ENCODE measurements at places on chromosomes 13 and 19.

GRCh38 chr13:76890021-76890420, 3.8 kb upstream of the KCTD12 start:
- DNase-seq, result no peak

GRCh38 chr19:40705362-40705651, 11.4 kb downstream of the COQ8B start:
- no peak for DNase-seq

DNA sequence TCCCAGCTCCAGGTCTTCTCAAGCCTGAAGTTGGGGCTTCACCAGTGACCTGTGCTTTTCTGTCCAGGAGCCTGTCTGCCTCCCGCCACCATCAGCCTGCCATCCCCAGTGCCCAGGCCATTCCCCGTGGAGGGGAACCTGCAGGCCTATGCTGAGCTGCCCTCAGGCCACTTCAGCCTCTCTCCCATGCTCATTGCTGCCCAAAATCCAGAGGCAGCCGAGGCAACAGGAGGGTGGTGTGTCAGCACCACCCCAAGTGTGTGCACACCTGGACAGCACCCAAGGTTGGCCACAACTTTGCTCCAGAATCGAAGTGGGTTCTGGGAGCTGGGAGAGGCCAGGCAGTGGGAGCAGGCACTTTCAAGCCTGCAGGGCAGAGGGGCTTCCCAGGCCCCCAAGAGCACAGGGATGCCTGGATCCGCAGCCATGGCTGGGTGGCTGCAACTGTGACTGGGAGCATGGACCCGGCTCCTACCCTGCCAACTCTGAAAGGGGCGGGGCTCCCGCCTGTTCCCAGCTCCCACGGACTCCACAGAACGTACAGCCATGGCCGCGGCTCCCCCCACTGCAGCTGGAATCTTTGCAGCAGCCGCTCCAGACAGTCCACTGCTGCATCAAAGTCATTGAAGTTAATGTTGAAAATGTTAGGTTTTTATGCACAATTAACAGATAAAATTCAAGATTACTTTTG, 1747.0 kb downstream of the OLFM4 start:
- DNase-seq, result no peak

GRCh38 chr13:46778890-46779289, 18.1 kb downstream of the ESD start:
- DNase-seq, result no peak

DNA sequence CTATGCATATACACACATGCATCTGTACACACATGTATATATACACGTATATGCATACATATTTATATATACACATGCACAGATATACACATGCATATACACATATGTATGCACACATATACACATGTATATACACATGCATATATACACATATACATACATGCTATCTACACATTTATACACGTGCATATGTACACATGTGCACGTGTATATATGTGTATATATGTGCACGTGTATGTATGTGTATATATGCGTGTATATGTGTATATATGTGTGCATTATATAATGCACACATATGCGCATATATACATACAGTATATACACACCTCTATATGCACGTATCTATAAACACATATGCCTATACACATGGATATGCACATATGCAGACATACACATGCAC, 17.8 kb downstream of the ARHGEF7 start:
- DNase-seq, result no peak

DNA sequence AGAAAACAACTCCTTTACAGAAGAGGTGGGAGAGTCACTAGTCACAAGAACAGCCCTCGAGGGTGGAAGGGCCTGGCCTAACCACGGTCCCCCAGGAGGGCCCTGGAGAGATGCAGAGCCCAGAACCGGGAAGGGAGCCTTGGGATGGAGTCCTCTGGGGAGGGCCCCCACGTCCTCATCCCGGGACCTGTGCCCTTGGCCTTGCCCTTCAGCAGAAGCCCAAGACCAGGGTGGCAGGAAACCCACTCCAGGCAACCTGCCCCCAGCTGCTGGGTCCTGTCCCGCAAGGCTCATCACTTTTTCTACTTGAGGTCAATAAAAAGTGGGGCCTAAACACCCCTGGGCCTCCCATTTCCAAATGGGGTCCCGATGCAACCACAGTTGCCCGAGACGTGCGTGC, 2.3 kb upstream of the ATP8B3 start:
- DNase-seq, result no peak

GRCh38 chr19:8158411-8159074, 9.2 kb upstream of the FBN3 start:
- no peak for DNase-seq

DNA sequence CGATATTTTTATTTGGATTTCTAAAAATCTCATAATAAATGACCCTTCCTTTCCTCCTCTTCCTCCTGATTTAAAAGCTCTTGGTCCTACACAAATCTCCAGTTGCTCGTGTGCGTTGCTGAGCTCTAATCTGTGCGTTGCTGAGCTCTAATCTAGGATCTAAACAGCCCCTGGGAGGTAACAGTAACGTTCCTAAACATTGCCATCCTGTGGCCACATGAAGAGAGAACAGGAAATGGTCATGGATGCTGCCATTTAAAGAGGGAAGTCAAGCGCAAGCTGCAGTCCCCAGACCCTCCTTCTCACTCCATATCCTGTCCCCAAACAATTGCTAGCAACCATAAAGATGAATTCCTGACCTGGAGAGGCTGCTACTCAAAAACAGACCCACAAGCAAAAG, 170.8 kb downstream of the NUFIP1 start:
- no peak for DNase-seq

DNA sequence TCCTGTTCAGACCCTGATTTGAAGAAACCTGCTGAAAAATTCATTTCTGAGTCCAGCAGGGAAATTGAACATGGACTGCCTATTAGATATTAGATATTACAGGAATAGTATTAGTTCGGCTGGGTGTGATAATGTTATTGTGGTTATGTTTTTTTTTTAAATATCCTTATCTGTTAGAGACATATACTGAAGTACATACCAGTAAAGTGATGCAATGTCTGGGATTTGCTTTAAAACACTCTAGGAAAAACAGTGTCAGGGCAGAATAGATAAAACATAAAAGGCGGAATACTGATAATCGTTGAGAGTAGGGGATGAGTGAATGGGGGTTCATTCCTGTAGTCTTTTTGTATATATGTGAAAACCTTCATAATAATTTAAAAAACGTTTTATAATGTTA, 28.7 kb upstream of the AMER2 start:
- DNase-seq, result no peak

DNA sequence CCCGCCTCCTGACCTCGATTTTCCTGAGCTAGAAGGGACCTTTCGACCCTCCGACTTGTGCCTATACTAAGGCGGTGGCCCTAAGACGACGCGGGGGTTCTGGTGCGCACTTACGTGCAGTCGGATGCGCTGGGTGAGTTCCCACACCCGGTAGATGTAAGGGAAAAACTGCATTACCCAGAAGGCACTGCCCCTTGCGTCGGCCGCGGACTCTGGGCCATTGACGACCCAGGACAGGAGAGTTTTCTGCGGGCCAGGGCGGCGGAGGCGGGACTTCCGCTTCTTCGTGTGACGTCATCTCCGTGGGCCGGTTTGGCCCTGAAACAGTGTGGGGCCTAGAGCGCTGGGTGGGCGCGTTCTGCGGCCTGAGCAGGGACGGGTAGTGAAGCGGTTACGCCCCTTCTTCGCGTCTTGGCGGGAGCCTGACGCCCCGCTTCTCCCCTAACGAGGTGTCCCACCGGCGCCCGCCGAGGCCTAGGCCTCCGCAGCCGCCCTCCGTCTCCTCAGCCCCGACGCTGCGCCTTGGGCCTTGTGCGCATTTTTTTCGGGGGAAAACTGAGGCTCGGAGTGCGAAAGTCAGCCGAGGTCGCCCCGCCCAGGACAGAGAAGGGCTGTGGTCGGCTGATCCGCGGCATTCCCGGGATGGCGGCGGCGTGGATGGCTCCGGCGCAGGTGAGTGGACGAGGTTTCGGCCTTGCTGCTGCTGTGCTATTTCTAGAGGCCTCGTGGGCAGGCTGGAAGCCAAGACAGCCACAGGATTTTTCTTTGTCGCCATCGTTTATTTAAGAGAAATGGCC, at the start of gene ZNF460:
Gene ZNF460 (plus strand): TSS at position 321 of the 797 bp plus-strand sequence. CDS start 322 bp downstream, at position 643.
- peak; percentile 98 for DNase-seq

DNA sequence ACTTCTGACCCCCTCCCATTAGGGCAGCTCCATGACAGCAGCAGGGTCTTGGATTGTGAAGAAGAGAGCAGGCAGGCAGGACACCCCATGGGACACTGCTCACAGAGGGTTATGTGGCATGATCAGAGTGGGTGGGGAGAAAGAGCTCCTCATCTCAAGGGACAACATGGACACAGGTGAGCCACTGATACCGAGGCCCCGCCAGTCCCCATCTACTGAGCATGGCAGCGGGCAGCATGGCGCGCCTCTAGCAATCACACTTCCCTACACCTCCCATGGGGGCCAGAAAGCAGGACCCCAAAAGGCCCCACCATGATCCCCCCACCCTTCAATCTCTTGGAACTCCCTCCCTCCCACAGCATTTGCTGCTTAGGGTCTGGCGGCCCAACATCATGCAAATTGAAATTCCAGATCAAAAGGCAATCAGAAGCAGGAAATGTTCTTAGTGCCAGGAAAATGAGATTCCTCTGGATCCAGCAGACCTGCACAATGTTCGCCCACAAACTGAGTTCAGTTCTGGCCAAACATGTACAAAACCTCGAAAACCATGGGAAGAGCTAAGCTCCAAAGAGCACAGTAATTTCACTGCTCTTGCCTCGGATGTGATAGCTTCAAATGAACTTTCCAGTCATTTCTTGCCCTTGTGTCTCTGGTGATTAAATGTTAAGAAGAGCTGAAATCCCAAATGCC, 14.8 kb downstream of the DOCK9 start:
- DNase-seq, result no peak

- no peak for DNase-seq
Observed at GRCh38 chr13:113258321-113259054, 38.6 kb upstream of the LAMP1 start.

DNA sequence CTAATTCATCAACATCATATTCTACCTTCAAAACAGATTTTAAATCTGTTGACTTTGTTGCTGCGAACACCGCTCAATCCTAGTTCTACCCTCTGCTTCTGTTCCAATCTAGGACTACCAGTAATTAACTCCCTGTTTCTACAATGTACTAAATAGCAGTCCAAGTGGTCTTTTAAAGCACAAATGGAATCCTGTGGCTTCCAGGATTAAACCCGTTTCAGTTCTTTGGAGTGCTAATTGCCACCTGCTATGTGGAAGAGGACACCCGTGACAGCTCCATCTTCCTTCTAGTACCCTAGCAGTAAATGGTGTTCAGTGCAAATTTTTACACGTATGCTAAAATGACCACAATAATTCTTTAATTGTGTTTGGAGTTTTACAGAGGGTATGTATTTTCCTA, 232.1 kb downstream of the TDRD3 start:
- no peak for DNase-seq

DNA sequence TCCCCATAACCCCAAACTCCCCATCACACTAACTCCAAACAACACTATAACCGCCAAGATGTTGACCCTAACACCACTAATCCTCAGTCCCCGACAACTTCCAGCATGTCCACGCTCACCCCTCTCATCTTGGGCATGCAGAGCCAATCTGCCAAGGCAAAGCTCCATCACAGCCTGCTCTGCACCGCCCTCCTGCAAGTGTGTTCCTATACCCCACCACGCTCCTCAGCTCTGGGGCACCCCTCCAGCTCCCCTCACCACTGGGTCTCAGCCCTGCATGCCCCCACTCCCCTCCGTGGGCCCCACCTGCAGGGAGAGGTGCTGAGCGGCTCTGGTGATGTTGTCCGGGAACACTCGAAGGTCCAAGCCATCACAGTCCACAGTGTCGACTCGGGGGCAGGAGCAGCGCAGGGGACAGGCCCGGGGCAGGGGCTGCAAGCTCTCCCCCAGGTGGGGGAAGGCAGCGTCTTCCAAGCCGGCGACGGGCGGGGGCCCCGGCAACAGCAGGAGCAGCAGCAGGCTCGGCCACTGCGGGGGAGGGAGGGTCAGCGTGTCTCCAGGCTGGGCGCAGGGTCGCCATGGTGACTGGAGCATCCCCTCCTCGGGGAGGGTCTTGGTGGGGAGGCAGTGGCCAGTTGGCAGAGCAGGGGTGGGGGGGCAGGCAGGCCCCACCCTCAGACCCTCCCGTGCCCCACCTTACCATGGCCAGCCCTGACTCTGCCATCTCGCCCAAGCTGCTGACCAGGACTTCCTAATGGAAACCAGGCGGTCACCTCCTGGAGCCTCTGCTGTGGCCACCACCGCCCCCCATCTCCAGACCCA, 527 bp downstream of the PODNL1 start:
- no peak for DNase-seq

- DNase-seq, result no peak
Observed at GRCh38 chr13:112968910-112969691, at the start of gene MCF2L. Gene MCF2L, plus strand, starts transcription at chr13:112969214. Its CDS starts 166 bp downstream, at chr13:112969380.

GRCh38 chr19:14150770-14151661, 14.6 kb upstream of the ASF1B start:
- no peak for DNase-seq

DNA sequence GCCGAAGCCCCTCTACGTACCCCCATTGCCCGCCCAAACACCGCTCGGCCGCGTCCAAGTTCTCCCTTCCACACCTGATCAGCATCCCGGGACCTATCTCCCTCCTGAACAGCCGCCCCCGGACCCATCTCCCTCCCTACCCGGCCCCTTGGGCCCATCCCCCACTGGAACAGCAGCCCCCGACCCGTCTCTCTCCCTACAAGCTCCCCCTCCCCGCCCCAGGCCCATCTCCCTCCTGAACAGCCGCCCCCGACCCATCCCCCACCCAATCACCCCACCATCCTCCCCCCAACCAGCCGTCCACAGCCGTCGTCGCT, 610 bp downstream of the ZSCAN1 start:
- no peak for DNase-seq

GRCh38 chr13:29520671-29521070, 74.8 kb downstream of the SLC7A1 start:
- no peak for DNase-seq

GRCh38 chr19:31269425-31270127, 79.7 kb downstream of the TSHZ3 start:
- no peak for DNase-seq

GRCh38 chr13:74784959-74785358, 650.8 kb upstream of the KLF12 start:
- no peak for DNase-seq

DNA sequence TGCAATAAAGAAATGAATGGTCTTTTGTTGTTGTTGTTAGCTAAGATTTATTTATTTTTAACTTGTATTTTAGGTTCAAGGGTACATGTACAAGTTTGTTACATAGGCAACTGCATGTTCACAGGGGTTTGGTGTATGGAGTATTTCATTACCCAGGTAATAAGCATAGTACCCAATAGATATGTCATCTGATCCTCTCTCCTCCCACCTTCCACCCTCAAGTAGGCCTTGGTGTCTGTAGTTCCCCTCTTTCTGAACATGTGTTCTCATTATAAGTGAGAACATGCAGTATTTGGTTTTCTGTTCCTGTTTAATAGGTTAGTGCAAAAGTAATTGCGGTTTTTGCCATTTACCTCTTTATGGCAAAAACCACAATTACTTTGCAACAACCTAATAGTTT, 554.1 kb downstream of the TBC1D4 start:
- DNase-seq, result no peak

- no peak for DNase-seq
Observed at GRCh38 chr13:45361596-45362206, 20.7 kb upstream of the TPT1 start.

DNA sequence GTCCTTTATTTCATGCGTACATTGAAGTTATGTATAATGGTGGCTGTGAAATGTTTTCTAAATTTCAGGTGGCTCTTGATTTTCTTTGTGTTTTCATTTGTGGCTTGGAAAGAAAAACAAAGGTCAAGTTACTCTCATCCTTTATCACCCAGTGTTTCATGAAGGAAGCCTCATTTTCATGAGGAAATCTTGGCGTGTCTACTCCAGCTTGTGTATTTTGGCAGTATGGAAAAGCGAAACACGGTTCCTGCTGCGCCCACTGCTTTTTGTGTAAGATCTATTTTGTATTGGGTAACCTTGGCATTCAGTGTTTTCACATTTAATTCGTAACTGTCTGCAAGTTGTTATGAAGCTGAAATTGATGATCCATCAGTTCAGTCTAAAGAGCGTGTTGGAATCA, 147.0 kb upstream of the RNF113B start:
- no peak for DNase-seq
